Adipocyte (in vitro differentiated cells): ENCODE measurements at places on chromosomes 5 and 9.
A peak's percentile ranks its signal among the peaks of the same experiment; 100 is the strongest.

DNA sequence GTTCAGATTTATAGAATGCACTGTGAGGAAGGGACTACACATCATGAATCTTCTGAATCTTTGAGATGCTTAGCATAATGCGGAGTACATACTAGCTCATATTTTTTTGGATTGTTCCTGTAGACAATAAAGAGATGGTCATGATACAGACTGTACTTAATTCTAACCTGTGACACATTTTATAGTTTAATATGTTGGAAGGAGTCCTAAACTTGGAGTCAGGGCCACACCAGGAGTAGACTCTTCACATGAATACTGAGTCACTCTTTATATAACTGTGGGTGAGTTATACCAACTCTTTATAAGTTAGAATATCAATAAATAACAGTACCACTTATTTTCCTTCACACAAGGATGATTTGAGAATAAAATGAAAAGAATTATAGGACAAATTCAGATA lies 16.9 kb downstream of the C9orf85 start:
- no peak for DNase-seq

DNA sequence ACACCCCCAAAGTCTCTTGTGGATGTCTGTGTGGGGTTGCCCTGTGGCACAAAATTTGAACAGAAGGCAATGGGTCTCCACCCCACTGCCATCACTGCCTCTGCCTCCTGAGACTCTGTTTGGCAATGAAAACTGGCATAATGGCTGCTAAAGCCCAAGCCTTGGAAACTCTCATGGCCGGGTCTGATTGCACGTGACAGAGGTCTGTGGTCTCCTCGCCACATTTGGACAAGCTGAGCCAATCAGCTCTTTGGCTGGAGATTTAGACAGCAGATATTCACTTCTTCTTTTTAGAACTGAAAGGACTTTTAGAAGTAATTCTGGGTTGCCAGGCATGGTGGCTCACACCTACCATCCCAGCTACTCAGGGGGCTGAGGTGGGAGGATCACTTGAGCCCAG lies 5.5 kb downstream of the GGTA1 start:
- DNase-seq: no peak

- DNase-seq: peak; percentile 45
Measured at GRCh38 chr9:88574953-88575352, 40.0 kb downstream of the NXNL2 start.

GRCh38 chr5:39171647-39172046 lies 47.7 kb downstream of the FYB1 start:
- DNase-seq: no peak

DNA sequence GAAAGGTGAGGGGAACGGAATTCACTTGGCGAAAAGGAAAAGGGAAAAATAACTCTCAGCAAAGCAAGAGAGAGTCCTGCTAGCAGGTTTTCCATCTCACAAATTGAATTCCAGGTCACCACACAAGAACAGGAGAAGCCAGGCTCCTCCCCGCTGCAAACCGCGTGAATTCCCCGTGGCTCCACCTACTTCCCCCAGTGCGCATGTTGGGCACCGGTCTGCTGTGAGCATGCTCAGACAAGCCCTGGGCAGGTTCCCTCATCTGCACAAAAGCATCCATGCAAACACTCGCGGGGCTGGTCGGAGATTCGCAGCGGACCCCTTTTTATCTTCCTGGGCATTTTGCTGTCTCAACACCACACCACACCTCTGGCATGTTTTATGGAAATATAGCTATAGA lies 58.5 kb upstream of the S1PR3 start:
- DNase-seq: no peak

DNA sequence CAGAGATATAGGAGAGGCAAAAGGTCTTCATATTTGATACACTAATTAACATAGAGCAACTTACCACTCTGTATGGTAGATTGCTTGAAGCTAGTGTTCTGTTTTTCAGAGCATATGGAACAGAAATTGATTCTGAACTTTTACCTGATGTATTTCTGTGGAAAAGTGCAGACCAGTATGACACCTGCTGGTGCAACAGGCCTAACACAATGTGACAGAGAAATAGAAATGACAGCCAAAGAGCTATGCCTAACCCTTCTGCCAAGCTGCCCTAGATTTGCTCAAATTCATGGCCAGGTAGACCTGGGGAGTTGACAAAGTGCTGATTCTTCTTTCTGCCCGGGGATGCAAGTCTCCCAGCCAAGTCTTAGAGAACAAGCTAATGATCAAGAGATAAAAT lies 65.4 kb upstream of the RNF180 start:
- DNase-seq: no peak

DNA sequence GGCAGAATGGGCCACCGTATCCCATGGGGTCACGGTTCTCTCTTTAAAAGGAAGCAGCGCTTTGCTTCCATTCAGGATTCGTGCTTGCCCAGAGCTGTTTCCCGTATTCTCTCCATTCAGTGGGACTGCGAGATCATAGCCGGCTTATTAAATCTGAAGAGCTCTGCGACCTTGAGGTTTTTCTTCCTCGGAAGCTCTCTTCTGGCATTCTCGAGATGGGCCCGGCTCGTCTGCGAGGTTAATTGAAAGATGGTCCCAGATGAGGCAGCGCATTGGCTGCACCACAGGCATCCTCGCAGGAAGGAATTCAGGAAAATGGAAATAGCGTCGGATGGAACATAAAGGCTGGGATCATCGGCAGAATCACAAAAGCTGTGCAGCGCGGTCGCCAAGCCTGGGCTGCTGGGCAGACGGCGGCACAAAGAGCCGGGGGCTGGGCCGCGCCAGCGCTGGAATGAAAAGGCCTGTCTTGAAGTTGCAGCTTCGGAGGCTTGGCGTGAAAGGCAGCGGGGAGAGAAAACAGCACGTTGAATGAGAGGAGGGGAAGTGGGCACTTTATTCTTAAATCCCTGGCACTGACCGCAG lies 236.2 kb downstream of the IRX2 start:
- no peak for DNase-seq

- no peak for DNase-seq
Measured at GRCh38 chr9:32725066-32725860, 58.1 kb upstream of the TMEM215 start.

GRCh38 chr9:27181381-27181780 lies 72.4 kb downstream of the TEK start:
- peak; percentile 56 for DNase-seq

DNA sequence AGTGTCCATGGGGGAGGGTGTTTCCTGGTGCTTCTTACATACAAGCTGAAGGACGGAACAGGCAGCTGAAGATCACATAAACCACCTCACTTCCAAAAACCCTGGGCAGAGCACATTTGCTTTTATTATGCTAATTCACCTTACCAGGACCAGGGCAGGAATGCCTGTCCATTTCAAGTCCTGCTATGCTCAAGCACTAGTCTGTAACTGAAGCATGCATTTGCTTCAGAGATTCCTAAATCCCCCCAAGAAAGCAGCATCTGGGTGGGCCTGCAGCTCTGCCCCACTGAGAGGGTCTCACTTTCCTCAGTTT lies 9.4 kb upstream of the NACC2 start:
- DNase-seq: no peak

GRCh38 chr5:116739571-116739970 lies 164.9 kb upstream of the SEMA6A start:
- no peak for DNase-seq

- DNase-seq: peak; percentile 88
Measured at GRCh38 chr9:81759680-81760215, 70.4 kb upstream of the TLE1 start.

DNA sequence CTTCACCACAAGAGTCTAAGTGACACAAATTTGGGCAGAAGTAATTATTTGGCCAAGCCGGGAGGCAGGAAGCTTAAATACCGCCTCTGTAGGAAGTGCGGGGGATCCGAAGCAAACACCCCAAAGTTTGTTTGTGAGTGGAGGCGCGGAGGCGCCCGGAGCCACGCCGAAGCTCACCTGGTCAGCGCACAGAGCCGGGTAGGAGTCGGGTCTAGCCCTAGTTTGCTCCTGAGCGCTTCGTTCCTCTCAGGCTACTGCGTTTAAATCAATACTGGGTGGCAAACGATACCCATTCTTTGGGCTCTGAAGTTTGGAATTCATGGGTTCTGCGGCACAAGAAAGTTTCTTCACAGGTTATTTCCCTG lies 855 bp downstream of the MCC start:
- peak; percentile 49 for DNase-seq

DNA sequence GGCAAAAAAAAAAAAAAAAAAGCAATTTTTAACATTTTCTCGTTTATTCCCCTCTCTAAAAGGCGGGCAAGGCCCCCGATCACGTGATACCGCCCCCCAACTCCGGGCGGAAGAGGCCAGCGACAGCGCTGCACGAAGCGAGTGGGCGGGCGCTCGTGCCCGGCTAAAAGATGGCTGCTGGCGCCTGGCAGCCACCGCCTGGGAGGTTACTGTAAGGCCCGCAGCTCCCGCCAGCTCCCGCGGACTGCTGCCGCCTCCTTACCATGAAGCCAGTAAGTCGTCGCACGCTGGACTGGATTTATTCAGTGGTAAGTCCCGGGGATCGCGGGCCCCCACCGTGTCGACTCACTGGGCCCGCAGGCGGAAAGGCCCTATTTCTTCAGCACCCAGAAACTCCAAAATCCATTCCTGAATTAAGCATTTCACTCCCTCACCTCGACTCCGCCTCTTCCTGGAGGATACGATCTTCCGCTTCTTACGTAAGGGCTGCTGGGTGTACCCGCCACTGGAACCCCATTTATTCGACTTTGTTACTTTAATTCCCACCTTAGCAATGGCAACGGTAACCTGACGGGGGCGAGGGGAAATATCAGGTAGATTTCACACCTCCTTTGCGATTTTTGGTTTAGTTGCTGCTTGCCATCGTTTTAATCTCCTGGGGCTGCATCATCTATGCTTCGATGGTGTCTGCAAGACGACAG lies at the start of the genes SMIM27 and TOPORS:
TSS of gene SMIM27 (plus strand) at position 156 of the 701 bp plus-strand sequence. CDS start at position 264, 108 bp downstream.
TSS of gene TOPORS (minus strand) at position 415 of the 701 bp plus-strand sequence. CDS start at position 265, 150 bp downstream.
- DNase-seq: peak; percentile 97

GRCh38 chr5:173324115-173325001 lies 3.9 kb downstream of the STC2 start:
- DNase-seq: peak; percentile 87

DNA sequence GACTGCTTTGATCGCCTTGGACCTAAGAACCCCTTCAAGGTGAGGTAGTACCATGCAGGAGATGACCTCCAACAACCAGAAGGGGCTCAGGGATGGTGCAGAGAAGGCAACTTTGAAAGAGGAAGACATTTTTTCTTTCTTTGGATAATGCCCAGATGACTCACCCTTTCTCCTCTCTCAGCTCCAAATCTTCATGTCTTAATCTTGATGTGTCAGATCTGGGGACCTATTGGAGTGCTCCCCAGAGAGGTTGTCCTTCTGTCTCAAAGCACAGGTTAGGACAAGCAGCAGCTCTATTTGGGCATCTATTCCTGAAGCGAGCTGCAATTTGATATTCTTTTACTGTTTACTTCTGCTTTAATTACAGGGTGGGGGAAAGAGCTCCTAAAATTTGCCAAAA lies 229.9 kb upstream of the MAP3K1 start:
- DNase-seq: peak; percentile 45

DNA sequence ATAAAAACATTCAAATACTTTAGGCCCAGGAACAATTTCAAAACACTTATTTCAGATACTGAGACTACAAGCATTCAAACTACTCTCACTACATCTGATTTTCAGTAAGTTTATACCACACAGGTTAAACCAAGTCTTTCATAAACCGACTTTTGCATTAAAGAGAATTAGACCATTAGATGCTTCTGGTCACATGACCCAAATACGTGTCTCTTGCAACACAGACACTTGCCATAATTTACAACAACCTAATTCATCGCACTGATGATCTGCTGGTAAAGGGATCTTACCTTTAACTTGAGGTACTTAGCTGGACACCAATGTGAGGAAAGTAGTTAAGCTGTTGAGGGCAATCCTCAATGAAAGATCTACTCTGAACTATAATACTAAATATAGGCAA lies 3.2 kb downstream of the HNRNPH1 start:
- DNase-seq: no peak

DNA sequence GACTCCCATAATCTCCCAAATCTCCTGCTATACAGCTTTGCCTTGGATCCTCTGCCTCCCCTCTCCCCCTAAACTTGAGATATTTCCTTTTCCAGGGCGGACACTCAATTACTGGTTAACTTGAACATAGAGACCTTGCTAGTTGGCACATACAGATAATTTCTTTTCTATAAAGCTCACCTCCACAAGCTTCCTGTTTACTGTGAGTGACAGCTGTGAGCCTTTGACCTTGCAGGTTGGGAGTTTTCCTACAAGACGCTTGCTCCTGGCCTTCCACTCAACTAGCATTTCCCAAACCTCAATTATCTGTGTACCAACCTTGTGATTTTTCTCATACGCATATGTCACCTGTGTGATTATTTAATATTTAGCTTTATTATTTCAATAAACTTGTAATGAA lies 114.5 kb downstream of the GNA14 start:
- DNase-seq: no peak

DNA sequence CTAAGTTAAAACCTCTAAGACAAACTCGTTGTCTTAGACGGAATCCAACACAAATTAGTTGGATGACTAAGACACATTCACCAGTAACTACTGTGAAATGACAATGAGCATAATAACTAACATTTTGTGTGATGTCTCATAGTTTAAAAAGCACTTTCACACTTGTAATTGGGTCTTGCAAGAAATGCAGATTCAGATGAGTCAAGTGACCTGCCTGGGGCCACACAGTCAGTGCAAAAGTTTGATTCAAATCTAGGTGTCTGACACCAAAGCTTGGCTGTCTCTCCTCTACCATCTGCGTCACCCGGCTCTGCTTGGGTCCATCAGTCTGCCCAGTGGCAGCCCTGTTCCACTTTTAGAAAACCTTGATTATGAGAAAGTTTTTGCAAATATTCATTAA lies 143.7 kb downstream of the TTLL11 start:
- DNase-seq: no peak

GRCh38 chr5:2658881-2659470 lies 92.5 kb downstream of the IRX2 start:
- no peak for DNase-seq

- DNase-seq: peak; percentile 50
Measured at GRCh38 chr5:119036101-119036762, 34.7 kb upstream of the DMXL1 start.

DNA sequence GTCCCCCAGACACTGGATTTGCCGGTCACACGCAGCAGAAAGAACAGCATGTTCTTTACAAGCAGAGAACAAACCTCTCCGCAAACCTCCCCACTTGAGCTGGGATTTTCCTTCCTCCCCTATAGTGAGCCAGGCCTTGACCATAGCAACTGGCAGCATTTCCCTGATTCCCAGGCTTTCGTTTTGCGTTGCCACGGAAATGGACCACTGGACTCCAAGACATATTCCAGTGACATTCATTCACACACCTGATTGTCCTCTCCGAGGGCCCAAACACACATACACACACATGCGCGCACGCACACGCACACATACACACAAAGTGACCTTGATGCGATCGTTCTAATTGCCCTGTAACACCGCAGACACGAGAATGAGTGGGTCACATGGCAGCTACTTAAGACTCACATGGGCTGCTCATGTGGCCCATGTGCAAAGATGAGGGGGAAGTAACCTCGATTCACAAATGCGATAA lies 80.9 kb upstream of the CPEB4 start:
- DNase-seq: no peak

GRCh38 chr5:132963171-132964104 lies at the start of gene AFF4:
Gene AFF4, minus strand, starts transcription at chr5:132963634. Its CDS starts 26,445 bp downstream, at chr5:132937189.
- peak; percentile 98 for DNase-seq

GRCh38 chr5:172545291-172545801 lies 91.0 kb upstream of the SH3PXD2B start:
- DNase-seq: no peak
